ENCODE measurements at places on chromosomes 1 and 21.

DNA sequence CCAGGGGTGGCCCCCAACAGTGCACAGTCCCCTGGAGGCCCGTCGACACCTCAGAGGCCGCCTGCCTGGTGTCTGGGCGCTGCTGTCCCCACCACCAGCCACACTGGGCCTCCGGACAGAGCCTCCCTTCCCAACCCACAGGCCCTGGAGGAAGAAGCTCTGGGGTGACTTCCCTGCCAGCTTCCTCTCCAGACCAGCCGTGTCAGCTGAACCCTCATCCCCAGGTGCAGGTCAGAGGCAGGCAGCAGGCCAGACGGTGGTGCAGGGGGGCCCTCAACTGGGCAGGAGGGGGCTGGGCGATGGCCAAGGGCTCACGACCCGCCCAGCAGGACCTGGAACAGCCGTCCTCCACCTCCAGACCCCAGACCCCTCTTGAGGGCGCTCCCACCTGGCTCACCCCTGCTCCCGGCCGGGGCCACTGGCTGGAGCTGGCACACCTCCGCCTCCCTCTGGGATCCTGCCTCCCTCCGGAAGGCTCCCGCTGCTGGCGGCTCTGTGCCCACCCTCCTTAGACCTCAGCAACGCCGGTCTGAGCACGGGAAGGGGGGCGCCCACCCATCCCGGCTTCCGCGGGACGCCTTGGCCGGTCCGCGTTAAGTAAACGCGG lies 520 bp downstream of the TNFRSF18 start:
- no peak for DNase-seq

DNA sequence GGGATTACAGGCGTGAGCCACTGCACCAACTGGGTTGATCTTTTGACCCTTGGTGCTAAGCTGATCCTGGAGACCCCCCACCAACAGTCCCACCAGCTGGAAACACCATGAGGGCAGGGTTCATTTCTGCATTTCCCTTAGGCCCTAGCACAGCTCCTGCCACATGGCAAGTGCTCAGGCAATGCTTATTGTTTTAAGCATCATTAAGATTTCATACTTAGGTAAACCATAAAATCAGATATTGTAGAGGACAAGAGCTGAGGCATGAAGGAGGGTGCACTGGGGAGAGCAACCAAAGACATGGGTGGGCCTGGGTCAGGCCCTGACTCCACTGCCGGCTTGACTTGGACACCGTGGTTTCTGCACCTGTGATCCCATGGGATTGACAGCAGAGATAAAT lies 17.7 kb downstream of the CHIT1 start:
- DNase-seq: no peak

- no peak for DNase-seq
These were observed 545.2 kb upstream of the BRINP3 start for GRCh38 chr1:191022856-191023255.

DNA sequence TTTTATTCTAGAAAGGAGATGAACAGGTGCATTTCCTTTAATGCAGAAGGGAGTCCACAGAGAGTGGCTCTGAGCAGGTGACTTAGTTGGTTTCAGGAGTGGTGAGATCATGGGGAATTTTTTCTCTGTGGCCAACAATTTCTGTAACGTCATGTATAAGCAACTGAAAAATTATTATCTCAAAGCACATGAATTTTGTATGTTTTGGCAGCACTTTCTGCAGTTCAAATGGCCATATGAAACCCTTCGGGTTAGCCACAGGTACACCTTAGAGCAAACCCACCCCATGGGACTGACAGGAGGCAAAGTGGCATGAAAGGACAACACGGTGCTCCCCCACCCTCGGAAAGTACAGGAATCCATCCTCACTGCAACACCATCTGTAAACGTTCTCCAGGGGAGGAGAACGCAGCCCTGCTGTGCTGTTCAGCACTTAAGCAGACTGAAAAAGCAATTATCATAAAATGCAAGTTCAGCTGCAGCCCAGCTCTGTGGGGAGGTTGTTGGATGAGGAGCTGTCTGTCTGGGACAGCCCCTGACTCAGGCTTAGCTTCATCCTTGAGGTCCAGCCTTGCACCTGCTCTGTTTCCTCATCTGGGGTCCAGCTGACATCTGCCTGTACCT lies 55.8 kb upstream of the CLDN14 start:
- no peak for DNase-seq

GRCh38 chr1:79695138-79695537 lies 688.6 kb upstream of the ADGRL4 start:
- DNase-seq: no peak

DNA sequence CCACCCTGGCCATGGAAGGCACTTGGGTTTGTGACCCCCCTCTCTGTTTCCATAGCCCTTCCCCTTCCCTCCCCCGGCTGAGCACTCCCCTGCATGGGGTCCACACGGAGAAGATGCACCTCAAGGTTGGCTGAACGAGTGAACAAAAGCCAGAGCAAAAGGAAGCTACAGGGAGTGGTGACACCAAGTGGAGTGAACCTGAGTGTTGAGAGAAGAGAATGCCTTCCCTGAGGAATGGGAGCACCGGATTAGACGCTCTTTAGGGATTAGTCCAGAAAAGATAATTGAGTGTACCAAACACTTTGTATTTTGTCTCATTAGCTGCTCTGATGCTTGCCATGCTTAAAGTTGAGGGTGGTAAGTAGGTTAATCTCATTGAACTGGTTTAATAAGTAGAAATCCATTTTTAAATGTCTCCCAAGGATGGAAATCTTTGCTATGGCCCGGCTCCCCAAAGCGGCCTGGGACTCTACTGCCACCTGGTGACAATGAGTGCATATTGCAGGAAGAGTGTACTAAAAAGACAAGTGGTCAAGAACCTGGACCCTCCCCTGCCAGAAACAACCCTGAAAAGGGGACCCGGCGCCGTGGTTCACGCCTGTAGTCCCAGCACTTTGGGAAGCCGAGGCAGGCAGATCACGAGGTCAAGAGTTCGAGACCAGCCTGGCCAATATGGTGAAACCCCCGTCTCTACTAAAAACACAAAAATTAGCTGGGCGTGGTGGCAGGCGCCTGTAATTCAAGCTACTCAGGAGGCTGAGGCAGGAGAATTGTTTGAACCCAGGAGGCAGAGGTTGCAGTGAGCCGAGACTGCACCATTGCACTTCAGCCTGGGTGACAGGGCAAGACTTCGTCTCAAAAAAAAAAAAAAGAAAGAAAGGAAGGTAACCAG lies 150.6 kb upstream of the ZC3H12A start:
- DNase-seq: no peak

GRCh38 chr1:46612937-46613660 lies 3.5 kb downstream of the MOB3C start:
- no peak for DNase-seq
